ENCODE measurements at places on chromosomes 13 and 19.

DNA sequence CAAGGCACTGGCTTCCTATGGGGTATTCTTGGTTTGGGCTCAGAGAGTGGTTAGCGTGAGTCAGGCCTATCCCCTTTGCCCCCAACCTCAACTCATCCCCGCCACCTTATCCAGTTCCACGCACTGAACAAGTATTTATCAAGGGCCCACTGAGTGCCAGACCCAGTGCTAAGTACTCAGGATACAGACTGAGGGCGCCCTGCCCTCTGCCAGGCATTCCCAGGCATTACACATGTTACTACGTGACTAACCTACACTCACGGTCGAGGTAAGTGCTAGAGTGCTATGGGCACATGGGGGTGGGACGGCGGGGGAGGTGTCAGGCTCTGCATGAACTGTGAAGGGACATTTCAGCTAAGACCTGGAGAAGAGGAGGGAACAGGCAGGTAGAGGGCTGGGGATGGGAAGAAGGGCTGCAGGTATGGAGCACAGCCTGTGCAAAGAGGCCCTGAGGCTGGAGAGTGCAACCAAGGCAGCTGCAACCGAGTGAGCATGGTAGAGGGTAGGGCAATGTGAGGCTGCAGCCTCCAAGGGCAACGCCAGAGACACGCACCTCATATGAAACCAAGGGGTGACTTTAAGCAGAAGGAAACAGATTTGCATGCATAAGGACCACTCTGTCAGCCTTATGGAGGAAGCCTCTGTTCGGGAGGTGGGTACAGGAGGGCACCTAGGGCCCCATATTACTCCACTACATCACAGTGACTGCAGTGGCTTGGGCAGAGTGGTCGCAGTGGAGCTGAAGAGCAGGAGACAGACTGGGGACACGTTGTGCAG, 22.5 kb downstream of the DHRS12 start:
- DNase-seq, result peak; percentile 2

DNA sequence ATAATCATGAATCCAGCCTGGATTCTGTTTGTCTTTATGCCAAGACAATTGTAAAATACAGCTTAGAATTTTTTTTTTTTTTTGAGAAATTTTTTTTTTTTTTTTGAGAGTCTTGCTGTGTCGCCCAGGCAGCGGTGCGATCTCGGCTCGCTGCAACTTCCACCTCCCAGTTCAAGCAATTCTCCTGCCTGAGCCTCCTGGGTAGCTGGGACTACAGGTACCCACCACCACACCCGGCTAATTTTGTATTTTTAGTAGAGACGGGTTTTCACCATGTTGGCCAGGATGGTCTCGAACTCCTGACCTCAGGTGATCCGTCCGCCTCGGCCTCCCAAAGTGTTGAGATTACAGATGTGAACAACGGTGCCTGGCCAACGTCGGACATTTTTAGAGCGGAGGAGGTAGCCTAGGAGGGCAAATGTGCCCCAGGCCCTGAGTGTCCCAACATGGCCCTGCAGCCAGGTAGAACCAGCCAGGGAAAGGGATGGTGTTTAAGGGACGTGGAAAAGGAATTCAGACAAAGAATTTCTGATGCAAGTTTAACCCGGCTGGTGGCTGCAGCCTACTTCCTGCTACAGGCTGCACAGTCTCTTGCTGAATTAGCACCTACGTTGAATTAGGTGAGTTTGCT, 89.8 kb downstream of the GNG7 start:
- DNase-seq, result no peak

GRCh38 chr19:3591876-3592613, 6.8 kb downstream of the GIPC3 start:
- DNase-seq, result no peak

DNA sequence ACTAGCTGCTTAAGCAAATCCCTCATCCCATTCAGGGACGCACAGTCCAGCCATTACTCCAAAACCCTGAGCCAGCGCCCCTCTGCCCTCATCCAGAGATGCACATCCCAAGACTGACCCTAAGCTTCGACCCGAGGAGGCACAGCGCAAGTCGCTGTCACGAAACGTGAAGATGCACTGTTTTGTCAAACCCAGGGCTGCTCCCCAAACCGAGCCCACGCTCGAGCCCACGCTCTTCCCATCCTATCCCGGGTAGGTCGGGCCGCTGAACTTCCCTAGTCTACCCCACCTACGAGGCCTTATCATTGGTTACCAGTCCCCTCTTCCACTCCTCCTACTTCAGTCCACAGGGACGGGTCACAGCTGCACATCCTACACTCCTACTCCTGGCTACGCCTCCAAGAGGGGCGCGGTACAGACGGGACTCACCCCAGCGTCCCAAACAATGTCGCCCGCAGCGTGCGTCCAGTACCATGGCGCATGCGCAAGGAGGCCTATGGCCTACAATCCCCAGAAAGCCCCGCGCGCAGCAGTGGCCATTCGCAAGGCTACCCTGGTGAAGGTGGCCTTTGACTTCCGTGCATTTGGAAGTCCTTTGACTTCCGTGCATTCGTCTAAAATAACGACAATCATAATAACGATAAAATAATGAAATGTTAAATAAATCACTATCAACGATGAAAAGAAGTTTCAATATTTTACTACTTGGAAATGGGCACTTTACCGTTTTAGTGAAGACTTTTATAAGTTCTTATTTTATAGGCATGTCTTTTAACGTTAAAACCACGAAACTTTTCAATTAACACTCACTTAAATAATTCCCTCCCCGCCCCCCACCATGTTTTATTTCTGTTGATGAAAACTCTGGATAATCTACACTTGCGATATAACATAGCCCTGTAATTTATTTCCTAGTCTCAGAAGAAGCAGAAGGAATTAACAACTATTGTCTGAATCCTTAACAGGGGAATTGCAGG, at the start of gene ZNF285:
ZNF285 (minus strand) TSS at position 470 of the 977 bp plus-strand sequence. CDS start 4,395 bp downstream, outside the sequence.
- no peak for DNase-seq

DNA sequence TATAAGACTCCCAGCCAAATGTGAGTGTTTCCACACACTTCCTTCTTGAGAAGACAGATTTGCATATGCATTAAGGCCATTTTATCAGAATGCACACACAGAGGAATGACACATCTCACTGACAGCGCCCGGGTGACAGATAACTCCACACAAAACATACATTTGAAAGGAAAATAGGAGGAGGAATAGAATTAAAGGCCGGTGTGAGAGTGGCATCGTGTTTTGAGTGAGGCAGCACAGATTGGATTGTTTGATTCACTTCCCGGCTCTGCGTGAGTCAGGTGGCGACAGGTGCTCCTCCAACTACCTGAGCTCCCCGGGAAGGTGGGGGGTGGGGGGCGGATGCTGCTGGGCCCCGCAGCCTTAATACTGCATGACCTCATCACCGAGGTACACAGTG, 429.0 kb downstream of the TSHZ3 start:
- no peak for DNase-seq

GRCh38 chr13:21637296-21637695, 33.3 kb upstream of the MICU2 start:
- no peak for DNase-seq

DNA sequence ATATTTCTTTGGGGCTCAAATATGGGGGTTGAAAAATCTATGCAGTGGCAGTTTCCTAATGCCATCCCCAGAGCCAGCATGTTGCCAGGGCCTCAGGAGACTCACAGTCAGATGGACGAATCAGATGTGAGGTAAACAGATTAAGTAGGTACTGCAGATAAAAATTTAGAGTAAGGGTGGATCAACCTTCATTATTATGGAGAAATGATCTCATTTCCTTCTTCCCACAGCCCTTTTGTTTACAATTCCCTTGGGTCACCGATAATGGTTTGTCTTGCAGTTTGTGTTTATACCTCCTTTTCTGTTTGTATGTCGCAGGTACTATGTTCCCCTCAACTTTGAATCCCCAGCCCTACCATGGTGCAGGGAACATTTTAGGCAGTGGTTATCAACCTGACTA, 20.0 kb downstream of the DIAPH3 start:
- DNase-seq, result no peak

DNA sequence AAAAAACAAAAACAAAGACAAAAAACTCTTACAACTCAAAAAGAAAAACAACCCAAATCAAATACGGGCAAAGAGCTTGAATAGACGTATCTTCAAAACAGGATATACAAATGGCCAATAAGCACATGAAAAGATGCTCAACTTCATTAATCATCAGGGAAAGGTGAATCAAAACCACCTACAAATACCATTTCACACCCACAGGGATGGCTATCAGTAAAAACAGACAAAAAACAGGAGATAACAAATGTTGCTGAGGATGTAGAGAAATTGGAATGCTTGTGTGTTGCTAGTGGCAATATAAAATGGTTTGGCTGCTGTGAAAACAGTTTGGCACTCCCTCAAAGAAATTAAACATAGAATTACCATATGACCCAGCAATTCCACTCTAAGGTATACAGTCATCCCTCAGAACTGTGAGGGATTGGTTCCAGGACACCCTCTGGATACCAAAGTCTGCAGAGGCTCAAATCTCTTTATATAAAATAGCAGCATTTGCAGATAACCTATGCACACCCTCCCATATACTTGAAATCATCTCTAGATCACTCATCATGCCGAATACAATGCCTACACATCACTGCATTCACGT, 29.7 kb downstream of the MLLT1 start:
- DNase-seq, result no peak

DNA sequence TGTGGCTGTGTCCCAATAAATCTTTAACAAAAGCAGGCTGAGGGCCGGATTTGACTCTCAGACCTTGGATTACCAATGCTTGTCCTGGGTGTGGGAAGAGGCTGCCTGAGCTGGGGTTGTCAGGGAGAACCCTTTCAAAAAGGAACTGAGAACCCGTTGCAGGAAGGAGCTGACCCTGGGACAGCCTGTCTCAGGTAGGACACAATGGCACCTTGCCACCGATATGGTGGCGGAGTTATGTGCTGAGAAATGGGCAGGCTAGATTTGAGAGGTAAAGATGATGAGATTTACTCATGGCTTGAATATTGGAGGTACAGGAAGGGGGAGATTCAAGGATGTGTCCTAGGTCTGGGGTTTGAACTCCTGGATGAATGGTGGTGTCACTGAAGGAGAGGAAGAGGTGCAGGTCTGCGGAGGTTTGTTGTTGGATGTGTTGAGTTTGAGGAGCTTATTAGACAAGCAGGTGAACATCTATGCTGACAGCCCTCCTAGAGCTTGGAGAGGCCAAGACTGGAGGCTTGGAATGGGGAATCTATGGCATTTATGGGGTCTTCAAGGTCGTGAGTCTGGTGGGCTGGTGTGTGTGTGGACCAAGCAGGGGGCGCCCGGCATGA, 7.2 kb downstream of the PLEKHF1 start:
- no peak for DNase-seq

GRCh38 chr19:737591-738093, 13.3 kb upstream of the MISP start:
- no peak for DNase-seq

GRCh38 chr13:106340249-106340648, 195.2 kb downstream of the EFNB2 start:
- no peak for DNase-seq
